ENCODE measurements at places on chromosomes 5 and 9.

GRCh38 chr9:118028225-118028624, 324.0 kb downstream of the TLR4 start:
- no peak for DNase-seq

DNA sequence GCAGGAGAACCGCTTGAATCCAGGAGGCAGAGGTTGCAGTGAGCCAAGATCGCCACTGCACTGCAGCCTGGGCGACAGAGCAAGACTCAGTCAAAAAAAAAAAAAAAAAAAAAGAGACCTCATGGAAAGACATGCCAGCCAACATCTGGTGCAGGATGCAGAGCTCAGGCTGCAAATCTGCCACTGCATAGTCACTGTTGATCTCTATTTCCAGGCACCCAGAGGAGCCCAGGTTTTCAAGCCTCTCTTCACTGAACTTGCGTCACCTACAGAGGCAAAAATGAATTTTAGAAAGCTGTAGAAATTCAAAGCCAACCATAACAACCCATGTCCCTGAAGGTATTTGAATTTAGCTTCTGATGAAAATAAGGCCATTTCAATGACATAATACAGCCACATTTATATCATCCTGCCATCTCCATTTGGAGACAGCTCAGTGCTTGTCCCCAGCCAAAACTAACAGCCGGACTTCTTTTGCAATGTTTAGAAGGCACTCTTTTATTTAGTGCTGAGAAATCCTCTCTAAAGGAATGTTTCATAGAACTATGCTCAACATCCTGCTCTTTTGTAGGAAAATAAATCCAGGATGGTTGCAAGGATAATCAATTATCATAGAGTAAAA, 113.3 kb downstream of the SNX18 start:
- DNase-seq = no peak

- DNase-seq = no peak
Observed at GRCh38 chr9:131579789-131580211, 34.5 kb downstream of the PRRT1B start.

DNA sequence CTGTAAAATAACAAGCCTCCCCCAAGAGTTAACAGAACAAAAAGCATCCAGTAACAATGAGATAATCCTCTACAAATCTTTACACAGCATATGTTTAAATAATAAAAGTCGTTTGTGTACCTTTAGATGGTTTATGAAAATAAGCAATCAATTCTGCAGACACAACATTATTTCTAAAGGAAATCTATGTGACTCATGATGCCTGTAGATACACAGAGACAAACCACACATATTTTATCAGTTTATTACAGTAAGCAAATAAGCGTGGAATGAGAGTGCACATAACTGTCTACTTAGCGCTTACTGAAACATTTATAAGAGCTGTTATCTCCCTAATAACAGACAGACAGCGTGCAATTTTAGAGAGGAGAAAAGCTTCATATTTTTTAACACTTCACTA, 243.6 kb downstream of the AP3B1 start:
- DNase-seq = no peak

GRCh38 chr9:112858625-112859147, 32.0 kb downstream of the SLC46A2 start:
- DNase-seq = peak; percentile 92
